ENCODE measurements at places on chromosomes 5 and 9.

- DNase-seq, result no peak
These were observed 1000.5 kb downstream of the PTPRD start for GRCh38 chr9:9612270-9612669.

DNA sequence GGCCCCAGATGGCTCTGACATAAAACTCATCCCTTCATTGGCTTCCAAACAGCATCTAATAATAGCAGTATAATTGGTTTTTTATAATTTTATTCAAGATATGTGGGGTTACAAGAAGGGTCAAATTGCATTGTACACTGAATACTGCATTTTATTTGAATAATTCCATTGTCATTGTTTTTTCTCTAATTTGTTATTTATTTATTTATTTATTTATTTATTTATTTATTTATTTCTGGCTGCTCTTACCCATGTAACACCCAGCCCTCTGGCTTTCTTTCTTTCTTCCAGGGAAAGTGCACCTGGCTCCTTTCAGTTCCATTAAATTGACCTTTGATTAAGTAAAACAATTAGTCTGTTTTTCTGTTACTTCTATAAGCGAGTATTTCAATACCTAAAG, 210.1 kb downstream of the CDH9 start:
- DNase-seq, result no peak

DNA sequence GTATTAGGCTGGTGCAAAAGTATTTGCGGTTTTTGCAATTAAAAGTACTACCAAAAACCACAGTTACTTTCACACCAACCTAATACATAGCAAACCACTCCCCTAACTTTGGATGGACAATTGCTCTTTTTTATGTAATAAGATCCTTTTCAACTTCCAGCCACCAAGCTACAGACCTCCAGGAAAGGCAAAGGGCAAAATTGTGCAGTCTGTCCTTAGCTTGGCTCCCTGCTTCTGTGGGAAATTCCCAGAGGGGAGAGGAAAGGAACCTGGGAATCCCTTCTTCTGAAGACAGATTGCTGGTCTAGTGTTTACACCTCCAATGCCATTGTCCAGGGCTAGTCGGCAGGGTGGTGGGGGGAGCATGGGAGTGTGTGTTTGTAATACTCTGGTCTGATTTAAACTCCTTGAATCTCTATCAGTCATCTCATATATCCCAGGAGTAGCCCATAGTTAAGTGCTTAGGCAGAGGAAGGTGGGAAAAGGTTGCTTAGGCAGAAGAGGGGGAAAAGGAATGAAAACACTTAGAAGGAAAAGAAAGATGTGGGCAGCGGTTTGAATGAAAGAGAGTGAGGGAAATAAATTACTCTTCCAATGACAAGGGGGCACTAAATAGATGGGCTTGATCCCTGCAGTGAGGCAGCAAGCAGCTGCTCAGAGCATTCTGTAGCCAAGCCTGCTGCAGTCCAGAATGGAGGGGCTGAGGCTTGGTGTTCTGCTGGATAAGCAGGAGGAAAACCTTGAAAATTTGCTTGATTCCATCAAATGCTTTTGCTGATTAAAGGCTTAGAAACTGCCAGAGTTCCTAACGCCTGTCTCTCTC, 86.9 kb upstream of the MAP1B start:
- no peak for DNase-seq

GRCh38 chr9:84804951-84805694, 135.6 kb downstream of the NTRK2 start:
- DNase-seq, result no peak

DNA sequence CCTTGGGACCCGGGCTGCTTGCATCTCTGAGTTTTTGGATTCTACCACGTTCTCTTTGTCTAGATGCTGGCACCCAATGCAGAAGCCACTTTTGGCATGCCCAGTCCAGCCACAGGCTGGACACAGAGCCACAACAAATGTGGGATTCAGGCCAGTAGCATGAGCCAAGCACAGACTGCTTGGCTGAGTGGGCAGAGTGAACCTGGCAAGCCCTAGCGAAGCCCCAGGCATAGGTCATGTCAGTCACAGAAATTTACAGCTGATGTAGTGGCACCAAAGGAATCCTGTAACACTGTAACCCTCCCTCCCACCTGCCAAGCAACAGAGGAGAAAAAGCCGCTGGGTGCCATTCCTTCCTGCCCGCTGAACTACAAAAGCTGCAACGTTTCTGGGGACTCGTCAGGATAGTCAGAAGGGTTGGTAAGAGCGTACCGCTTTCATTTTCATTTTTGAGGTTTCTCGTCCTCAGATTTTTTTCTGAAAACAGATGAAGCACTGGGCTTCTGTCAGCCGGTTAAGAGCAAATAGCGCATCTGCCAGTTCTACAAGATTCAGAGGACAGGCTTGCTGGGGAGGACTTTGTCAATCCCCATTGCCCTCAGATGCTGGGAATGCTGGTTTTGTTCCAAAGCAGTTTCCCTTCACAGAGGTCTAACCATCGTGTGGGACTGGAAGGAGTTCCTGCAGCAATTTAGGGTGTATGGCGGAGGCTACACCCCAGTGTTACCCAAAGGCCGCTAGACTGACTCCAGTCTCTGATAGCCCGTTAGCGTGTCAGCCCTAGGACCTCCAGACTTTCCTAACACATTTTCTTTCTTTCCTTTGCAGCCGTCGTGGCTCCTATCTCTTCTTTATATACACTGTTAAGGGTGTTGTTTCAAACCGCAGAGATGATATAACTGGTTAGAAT, 399.0 kb downstream of the HTR1A start:
- no peak for DNase-seq

- no peak for DNase-seq
These were observed 509.0 kb downstream of the KIF4B start for GRCh38 chr5:155522540-155522939.

DNA sequence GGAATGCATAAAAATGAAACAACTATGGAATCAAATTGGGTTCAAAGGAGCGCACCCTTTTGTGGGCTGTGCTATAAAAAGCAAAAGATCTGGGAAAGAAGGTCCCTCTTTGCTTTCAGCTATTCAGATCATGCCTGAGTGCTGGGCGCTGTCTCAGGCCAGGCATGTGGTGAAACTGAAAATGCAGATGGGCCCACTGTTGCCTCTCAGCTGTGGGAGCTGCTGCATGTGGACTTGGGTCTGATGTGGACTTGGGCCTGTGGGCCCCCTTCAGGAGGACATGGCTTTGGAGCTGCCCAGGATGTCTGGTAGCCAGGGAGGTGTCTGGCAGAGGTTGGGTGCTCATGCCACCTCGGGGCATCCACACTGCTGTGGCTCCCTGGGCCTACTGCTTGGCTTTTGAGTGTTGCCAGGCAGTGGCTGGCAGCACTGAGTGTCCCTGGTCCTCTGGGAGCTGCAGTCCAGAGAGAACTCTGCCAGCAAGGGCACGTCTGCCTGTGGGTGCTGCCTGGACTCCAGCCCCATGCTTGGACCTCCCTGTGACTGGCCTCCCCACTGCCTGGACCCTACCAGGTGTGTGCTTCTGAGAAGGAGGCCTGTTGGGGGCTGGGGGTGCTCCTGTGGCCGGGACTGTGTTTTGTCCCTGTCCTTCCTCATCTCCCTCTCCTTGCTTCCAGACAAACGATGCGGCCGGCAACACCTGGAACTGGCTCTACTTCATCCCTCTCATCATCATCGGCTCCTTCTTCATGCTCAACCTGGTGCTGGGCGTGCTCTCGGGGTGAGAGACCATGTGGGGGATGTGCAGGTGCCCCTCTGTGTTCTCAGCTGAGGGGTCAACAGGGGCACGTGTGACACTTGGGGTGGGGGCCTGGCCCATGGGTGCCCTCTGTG, 74.3 kb downstream of the CACNA1B start:
- no peak for DNase-seq
